ENCODE measurements at places on chromosomes 12 and 14.
A peak's percentile ranks its signal among the peaks of the same experiment; 100 is the strongest.

GRCh38 chr12:79380402-79380801 is 310.4 kb downstream of the PAWR start:
- no peak for DNase-seq

DNA sequence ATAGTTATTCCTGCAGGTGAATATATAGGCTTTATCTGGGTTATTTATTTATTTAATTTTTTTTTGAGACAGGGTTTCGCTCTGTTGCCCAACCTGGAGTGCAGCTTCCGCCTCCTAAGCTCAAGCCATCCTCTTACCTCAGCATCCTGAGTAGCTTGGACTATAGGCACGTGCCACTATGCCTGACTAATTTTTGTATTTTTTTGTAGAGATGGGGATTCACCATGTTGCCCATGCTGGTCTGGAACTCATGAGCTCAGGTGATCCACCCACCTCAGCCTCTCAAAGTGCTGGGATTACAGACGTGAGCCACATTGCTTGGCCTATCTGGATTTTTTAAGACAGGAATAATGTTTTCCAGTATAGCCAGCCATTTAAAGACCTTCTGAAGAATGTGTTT is 2.0 kb downstream of the RAN start:
- no peak for DNase-seq

DNA sequence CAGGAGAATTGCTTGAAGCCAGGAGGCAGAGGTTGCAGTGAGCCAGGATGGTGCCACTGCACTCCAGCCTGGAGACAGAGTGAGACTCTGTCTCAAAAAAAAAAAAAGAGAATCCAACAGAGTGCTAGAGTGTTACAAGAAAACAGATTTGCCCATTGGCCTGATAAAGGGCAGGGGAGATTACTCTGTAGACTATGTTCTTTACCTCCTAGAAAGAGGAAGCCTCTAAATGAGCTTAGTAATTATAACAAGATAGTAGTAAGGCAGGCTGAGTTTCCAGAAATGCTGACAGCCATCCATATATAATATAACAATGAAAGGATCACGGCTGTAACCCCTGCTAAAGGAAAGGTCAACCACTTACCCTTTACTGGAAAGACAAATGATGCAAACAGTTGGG is 24.4 kb downstream of the AK7 start:
- no peak for DNase-seq

- DNase-seq = no peak
Measured at GRCh38 chr12:117046011-117046369, 53.2 kb downstream of the TESC start.

- DNase-seq = no peak
Measured at GRCh38 chr12:41184864-41185263, 3.3 kb upstream of the PDZRN4 start.

DNA sequence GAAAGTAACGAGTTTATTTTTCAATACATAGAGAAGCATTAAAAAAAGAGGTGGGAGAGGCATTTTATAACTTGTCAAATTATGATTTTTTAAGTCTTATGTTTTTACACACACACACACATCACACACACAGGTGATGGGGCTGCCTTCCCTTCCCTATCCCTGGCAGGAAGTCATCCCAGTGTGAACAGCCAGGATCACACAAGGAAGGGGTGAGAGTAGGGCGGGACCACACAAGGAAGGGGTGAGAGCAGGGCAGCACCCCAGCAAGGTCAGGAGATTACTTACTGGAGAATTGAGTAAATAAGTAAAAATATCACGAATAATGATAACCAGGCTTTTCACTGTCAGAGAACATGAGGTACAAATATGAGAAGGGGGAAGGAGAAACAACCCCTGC is 372.6 kb downstream of the SEC23A start:
- DNase-seq = no peak

DNA sequence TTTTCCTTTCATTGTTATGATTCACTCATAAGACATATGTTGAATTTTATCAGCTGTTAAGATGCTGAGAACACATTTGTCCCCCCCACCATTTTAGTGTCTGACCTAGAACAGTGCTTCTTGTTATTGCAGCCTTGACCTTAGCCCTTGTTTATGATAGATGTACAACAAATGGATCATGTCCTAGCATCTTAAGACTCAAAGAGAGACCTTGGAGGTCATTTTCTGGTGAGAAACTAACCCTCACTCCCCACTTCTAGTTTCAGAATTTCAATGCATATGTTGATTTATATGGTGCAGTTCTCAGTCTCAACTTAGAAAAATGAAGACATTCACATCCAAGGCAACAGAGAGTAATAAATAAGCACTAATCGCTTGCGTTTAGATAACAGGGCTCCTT is 391.2 kb downstream of the AEBP2 start:
- DNase-seq = no peak

DNA sequence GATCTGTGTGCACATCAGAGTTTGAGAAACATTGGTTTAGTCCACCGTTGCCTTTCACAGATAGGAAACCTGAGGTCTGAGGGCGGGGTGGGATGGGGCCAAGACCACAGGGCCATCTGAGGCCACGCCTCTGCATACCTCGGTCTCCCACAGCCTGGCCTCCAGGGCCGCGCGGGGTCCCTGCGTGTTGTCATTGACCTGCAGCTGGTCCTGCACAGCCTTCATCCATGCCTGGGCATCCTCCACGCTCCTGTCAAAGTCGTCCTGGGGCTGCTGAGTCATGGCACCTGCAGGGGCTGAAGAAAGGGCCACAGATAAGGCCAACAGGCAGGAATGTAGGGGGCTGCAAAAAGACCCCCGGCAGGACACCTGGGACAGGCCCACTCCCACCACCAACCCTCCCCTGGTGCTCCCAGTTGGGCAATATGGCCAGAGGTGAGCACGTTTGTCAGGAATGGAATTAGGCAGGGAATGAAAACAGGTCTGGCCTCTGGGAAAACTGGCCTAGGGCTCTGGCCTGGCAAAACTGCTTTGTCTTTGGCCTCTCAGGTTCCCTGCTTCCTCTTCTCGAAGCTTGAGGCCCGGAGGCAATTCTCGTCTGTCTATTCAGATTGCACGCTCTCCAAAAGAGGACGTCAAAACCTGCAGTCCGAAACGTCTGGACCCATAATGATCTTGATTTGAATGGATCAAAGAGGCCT is 40.8 kb downstream of the SYNE3 start:
- DNase-seq = no peak

DNA sequence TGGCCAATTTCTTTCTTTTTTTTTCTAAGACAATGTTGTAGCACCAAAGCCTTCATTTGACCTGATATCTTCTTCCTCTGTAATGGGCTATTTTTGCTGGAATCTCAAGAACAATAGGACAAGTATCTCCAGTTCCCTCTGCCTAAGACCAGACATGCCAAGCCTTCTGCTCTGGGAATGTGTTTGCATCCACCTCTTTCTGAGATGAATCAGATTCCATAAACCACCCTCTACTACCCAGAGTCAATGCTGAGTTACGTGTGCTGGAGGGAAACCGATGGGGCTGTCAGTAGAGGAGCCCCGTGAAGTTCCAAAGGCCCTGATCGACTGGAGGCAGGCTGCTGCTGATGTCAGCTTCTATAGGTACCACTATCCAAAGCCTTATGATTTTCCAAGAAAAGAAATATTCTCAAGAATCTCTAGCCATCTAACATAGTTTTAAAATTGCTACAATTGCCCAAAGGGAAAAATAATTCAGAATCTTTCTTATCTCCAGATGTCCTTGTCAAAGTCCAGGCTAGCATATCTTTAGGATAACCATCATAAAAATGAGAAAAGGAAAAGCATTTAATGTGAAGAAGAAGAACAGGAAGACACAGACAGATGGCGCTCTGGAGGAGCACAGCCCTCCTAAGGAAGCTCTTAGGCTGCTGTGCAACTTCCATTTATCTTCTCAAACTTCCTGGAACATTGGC is 101.9 kb downstream of the SLC8A3 start:
- DNase-seq = peak; percentile 18

DNA sequence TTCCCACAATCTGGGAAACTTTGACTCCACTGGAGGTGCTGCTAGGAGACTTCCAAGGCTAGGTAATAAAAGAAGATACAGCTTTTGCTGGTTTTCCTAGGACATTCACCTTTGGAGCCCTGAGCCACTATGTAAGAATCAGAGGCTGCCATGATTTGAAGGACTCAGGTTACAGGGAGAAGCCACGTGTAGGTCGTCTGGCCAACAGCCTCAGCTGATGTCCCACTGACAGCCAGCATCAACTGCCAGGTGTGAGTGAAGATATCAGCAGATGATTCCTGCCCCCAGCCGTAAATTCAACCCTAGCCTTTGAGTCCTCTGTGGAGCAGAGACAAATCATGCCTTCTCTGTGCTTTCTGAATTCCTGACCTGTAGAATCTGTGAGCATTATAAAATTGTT is 27.0 kb downstream of the SMOC1 start:
- no peak for DNase-seq

DNA sequence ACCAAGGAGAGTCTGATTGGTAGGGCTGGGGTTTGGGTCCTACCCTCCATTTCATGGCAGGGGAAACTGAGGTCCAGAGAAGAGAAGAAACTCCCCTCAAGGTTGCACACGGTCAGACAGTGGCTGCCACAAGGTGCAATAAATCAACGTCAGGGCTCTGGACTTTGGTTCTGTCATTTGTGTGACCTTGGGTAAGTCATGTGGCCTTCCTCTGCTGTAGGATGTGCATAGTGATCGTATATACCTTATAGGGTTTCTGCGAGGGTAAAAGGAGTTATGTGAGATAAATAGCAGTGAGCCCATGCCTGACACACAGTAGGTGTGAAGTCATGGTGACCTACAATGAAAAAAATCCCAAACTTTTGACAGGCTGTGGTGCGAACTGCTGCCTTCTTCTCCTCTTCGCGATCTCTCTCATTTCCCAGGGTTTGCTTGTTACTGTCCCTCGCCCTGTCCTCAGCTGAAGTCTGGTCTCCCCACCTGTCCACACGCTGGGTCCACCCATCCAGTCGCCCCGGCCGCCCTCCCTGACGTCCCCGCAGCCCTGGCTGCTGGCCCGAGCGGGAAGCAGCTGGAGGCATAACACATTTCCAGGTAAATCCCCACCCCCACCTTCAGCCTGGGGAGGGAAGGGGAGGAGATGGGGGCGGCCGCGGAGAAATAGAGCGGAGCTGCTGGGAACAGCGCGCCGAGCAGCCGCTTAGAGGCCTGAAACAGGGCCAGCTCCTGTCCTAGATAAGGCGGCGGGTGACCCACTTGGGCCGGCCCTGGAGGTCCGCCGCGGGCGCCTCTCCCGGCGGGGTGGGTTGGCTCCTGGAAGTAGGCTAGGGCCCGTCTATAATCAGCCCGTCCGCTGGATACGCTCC is 1.8 kb upstream of the FAM222A start:
- DNase-seq = no peak

DNA sequence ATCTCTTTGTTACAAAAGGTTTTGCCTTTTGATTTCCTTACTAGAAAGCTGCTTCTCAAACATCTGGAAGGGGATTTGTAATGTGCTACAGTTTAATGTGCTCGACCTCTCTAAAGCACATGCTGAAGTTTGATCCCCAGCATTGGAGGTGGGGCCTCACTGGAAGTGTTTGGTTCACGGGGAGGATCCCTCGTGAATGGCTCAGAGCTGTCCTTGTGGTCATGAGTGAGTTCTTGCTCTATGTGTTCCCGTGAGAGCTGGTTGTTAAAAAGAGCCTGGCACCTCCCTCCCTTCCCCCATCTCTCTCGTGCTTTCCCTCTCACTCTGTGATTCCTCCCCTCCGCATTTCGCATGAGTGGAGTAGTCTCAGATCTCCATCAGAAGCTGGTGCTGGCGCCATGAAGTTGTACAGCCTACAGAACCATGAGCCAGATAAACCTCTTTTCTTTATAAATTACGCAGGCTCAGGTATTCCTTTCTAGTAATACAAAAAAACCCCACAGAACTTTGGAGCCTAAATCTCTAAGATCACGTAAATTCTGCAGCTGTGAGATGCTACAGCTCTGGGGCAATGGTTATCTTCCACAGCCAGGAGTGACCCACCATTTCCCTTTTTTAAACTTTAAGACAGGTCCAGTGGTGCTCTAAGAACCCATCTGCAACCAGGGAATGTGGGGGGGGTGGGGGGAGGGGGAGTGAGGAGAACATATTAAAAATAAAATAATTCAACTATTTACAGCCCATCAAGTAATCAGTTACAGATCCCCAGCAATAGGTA is 214.4 kb downstream of the FOXN3 start:
- DNase-seq = no peak

GRCh38 chr14:103746701-103747100 is 31.1 kb downstream of the ZFYVE21 start:
- no peak for DNase-seq

DNA sequence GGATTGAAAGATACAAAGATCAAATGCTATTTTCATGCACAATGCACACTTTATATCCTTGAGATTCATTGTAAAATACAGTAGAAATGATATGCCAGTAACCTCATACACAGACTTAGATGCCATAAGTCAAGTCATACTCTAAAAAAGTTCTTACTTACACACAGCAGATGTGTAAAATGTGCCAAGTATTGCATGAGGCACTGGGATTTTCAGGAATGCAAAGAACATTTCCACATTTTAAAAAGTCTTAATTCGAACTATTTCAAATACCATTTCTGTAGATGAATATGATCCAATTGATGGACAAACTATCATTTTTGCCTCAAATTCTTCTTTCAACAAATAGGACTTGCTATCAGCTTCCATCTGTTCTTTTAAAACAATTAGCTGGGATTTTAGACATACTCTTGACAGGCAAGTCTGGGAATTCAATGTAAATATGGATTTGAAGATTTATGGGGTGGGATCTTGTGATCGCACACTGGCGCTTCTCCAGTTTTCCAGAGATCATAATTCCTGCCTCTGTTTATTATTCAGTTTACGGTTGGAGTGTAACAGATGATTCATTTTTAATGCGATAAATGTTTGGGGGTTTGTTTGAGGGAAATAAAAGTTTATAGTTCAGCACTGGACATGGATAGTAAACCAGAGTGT is 183.8 kb downstream of the PAX9 start:
- DNase-seq = no peak

- peak; percentile 41 for DNase-seq
Measured at GRCh38 chr14:20855652-20856291, 35.4 kb upstream of the RNASE3 start.

DNA sequence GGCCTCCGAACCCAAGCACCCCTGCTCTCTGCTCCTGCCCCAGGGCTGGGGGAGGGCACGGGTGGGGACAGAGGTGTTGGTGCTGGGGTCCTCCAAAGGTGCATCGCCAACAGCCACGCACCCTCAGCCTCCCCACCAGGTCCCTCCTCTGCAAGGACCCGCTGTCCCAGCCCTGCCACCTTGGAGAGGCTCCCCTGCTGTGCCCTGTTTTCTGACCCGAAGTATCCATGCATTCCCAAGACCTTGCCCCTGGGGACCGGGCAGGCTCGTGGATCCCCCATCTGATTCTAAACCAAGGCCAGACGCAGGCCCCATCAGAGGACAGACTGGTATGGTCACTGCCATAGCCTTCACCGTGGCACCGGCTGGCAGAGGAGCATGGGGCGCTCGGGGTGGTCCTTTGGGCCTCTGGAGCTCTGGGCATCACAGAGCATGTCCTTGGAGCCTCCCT is 22.7 kb upstream of the BEGAIN start:
- DNase-seq = no peak

Measured in GM19239 (cell line).